ENCODE measurements at places on chromosomes 2 and 18.

DNA sequence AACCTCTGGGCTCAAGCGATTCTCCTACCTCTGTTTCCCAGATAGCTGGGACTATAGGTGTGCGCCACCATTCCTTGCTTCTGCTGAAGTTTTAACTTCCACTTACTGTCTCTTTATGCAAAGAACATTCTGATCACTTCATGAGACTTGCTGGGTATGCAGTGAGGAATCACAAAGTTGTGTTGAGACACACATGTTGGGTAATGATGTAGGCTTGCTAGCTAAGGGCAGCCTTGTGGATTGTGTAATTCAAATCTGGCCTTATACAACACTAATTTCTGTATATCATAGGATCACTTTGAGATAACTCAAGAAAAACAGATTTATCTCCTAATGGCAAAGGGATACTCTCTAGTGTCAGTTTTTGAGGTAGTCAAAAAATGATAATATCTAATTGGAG lies 24.2 kb downstream of the XRCC5 start:
- peak; percentile 70 for DNase-seq

- DNase-seq, result no peak
These were observed 4.3 kb upstream of the TFCP2L1 start for GRCh38 chr2:121289271-121289670.

DNA sequence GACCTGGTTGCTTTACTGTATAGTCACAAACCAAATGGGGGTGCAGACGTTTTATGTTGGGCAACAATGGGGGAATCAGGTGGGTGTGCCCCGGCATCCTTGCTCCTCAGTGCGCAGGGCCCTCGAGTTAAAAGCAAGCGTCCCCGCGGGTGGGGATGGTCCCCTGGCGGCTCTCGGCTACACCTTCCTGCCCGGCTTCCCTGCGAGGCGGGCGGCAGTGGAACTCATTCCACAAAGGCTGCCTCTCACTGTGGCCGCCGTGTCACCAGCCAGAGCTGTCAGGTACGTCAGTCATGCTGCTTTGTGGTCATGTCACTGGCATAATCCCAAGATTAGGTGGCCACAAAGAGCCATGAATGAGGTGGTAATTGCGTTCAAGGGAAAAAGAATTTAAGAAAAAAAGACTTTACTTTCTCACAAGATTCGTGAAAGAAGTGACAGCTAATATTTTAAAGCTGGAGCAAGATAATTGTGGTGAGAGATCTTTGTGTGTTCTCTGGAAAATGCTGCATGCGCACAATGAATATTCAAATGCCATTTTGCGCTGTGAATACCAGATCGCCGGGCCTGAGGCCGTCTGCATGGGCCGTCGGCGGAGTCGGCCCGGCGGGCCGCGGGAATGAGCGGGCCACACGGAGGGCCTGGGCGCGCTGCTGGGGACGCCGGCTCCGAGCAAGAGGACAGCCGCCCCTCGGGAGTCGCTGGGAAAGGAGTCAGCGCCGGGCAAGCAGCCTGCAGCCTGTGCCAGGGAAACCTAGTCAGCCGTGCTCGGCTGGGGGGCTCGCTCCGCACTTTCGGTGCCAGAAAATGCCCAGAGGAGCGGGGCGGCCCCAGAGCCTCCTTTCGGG lies 82.3 kb upstream of the LDLRAD4 start:
- DNase-seq, result peak; percentile 21

GRCh38 chr2:218400167-218400929 lies 680 bp downstream of the CTDSP1 start:
- peak; percentile 31 for DNase-seq

- peak; percentile 37 for DNase-seq
These were observed 35.5 kb downstream of the PNO1 start for GRCh38 chr2:68193144-68193543.

- no peak for DNase-seq
These were observed 159.7 kb downstream of the SPAG16 start for GRCh38 chr2:213443921-213444320.

GRCh38 chr18:53764086-53764485 lies 460.4 kb downstream of the MBD2 start:
- no peak for DNase-seq

DNA sequence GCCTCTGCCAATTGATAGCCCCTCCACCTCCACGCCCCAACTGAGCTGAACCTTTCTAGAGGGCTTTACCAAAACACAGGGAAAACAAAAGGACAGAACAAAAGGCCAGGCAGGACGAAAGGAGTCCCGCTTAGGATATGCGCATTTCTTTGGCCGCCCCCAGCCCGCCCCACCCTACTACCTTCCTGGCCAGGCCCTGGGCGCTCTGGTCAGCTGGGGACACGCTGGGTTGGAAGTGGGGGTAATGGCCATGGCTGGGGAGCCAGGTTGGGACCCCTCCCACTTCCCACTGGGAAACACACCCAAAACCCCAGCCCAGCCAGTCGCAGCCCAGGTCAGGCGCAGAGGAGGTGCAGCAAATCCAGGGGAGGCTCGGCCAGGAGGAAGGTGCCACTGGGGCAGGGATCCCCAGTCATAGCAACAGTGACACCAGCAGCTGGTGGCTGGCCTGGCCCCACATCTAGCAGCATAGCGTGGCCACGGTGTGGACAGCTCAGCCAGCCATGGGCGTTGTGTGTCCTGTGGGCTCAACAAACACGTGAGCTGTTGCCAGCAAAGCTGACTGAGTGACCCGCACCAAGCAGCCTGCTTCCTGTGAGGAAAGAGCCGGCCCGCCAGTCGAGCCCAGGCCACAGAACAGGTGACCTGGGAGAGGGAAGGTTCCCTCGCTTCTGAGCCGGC lies 24.6 kb upstream of the B3GNT7 start:
- no peak for DNase-seq

DNA sequence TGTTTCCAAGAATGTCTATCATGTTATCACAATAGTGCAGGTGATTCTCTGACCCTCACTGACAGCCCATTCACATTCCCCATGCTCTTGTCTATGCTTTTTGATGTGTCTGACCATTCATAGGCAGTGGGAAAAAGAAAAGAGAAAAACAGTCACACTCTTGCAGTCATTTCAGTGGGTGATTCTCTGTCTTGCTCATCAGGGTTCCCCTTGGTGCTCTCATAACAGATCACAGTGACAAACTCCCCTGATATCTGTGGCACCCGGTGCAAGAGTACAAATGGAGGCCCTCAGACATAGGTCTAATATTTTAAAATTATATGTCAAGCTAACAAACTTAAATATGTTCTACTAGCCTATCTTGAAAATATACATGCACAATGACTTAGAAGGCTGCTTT lies 72.7 kb upstream of the PPP1CB start:
- DNase-seq, result no peak

DNA sequence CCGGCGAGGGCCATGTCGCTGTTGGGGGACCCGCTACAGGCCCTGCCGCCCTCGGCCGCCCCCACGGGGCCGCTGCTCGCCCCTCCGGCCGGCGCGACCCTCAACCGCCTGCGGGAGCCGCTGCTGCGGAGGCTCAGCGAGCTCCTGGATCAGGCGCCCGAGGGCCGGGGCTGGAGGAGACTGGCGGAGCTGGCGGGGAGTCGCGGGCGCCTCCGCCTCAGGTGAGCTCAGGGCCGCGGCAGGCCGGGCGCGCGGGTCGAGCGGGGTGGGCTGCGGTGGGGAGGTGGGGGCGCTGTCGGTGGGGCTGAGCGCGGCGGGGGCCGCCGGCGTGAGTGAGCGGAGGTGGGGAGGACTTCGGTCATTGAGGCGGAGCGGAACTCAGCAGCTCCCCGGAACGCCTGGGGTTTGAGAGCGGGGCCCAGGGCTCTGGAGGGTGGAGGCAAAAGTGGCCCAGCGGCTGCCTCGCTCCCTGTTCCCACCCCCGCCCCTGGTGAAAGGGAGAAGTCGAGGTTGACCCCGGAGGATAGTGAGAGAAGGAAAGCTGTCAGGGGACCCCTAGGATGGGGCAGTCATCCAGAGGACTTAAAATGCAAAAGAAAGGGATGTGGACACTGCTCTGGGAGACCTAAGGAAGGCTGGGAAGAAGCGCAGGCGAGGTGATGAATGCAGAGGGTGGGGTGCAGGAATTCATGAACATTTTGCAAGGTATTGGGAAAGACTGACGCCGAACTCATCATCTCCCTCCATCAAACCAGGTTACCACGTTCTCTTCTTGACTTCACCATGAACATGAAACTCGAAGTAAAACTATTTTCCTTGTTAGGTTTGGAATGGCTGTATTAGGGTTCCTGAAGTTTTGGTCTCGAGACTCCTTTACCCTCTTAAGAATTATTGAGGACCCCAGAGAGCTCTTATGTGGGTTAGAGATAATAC lies 633 bp downstream of the MALT1 start:
- DNase-seq, result peak; percentile 51

DNA sequence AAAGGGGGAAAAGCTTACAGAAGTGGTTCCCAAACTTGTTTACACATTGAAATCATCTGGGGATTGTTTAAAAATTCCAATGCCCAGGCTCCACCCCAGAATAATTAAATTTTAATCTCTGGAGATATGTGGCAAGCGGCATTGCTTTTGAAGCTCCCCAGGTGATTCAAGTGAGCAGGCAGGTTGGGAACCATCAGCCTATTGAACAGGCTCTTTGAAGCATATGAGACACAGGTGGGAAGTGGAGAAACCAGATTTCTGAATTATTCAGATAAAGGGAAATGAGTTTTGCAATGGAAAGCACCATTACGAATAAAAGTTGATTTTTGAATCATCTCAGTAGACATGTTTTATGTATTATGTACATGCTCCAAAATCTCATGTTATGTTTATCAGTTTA lies 57.6 kb upstream of the NOSTRIN start:
- no peak for DNase-seq

DNA sequence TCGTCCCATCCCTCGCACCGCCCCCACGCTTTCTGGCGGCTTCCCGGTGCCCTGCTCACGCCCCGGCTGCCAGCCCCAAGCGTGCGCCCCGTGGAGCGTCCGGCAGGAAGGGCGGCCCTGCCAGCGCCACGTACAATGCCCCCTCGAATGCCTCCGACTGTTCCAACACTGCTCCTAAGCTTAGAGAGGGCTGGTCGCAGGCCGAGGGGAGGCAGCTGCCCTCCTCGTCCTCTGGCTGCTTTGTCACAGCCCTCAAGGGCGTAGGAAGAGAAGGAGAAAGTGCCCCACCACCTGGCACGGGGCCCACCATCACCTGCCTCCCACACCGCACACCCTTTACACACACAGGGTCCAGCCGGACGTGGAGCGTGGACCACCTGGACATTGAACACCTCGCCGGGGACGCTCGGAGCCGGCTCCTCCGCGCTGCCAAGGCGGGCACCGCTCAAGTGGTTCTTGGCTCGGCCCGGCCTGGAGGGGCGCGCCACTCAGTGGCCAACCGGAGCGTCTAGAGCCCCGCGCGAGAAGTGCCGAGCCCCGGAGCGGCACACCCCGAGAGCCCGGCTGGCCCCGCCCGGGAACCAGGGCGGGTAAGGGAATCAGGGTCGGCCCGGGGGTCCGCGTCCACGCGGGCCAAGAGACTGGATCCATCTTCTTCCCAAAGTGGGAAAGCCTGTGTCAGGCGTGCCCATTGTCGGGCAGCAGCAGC lies 830 bp downstream of the DNER start:
- peak; percentile 37 for DNase-seq

DNA sequence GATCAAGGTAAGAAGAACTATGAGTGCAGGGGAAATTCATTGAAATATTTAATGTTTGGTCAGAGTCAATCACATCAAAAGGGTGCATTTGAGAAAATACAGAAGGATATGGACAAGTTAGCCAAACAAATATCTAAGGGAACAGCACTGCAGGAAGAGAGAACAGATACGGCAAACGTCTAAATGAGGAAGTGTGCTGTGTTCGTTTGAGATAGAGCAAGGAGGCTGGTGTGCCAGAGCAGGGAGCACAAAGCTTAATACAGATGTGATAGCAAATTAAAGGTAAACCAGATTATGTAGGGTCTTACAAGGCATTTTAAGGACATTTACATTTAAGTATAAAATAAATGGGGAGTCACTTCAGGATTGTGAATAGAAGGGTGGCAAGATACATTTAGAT lies 241.3 kb upstream of the ZNF804A start:
- no peak for DNase-seq

DNA sequence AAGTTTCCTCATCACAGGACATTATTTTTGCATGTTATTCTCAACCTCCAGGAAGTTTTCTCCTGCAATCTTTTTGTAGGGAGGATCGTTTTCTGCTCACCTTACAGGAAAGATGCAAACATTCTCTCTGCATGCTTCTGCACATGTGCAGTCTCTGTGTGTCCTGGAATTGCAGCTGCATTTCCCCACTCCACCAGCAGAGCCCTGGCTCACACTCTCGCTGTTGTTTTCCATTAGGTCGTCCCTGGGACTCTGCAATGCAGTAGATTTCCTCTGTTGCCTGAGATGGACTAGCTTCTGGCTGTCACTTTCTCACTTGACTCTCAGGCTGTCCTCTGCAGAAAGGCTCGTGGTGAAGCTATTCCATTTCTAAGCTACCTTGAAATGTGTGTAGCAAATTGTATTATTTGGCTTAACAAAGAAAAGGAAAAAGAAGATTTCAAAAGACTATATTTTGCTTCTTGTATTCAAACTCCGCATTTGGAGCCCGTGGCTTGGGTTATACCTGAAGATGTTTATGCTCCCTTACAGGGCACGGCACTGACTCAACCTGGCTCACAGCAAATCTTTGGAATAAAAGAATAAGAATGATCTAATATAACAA lies 346.7 kb downstream of the RAD51AP2 start:
- DNase-seq, result peak; percentile 74

GRCh38 chr2:16049406-16049805 lies 109.1 kb downstream of the MYCN start:
- DNase-seq, result no peak

GRCh38 chr2:230931556-230932231 lies 6.7 kb upstream of the GPR55 start:
- no peak for DNase-seq

DNA sequence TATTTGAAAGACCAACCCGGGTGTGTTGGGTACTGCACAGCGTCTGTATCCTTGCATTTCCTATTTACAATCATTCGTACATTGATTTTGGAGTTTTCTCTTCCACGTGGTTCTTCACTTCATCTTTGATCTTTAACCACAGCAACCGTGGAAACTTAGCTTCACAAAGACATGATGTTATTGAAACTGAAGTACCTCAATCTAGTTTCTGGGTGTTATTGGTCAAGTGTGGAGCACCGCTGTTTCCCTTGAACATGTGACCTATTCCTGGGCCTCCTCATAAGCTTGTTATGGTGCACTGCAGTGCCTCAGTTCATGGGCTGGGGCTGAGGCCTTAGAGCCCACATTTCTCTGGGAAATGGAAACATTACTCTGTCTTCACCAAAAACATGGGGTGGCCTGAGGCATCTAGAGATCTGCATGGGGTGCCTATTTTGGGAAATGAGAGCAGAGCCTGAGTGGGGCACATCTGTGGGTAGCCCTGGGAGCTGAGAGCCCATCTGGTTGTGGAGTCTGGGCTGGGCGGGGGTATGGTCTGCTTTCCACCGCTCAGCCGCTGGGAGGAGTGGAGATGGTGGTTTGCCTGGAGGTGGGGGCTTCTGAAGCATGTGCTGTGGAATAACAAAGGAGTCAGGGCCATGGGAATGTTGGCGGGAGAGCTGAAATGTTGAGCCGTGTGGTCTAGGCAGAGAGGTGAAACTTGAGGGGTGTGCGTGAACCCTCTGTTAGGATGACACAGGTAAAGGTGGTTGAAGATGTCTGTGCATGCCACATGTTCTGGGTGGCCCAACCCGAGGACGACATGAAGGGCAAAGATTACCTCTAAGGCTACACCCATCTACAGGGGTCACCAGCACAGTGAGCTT lies 37.4 kb downstream of the ZNF236 start:
- no peak for DNase-seq

Measured in choroid plexus epithelial cell (primary cell).